ACHN (cell line): ENCODE measurements at places on chromosomes 3 and 15.
A peak's percentile ranks its signal among the peaks of the same experiment; 100 is the strongest.

GRCh38 chr15:35602836-35603235 is 56.9 kb upstream of the DPH6 start:
- DNase-seq = no peak

- no peak for DNase-seq
Measured at GRCh38 chr15:67781907-67782690, 43.2 kb upstream of the SKOR1 start.

DNA sequence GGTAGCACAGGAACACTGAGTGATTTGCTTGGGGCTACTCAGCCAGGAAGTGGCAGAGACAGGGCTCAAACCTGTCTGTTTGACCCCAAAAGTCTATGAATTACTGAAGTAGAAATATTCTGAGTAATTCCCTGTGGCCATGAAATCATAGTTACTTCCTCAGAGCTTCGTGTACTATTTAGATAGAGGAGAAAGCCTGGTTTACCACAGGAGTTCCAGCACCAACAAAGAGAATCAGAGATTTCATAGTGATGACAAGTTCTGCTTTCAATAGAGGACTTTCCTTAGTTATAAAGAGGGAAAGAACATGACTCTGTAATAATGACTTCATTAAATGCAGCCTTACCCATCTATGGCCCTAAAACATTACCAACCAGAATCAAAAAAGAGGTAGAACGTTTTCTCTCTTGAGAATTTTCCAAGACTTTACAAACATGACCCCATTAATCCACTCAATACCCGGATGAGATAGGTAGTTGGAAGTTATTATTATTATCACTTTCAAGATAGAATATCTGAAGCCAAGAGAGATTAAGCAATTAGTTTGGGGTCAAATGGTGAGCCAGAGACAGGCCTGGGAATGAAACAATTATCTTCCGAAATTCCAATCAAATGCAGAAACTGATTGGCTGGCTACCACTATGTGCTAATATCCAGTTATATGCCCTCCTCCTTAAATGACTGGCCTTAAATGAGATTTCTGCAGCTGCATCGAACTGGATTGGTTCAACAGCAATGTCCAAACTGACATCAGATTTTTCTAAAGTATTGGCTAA is 13.6 kb upstream of the WNT5A start:
- no peak for DNase-seq

DNA sequence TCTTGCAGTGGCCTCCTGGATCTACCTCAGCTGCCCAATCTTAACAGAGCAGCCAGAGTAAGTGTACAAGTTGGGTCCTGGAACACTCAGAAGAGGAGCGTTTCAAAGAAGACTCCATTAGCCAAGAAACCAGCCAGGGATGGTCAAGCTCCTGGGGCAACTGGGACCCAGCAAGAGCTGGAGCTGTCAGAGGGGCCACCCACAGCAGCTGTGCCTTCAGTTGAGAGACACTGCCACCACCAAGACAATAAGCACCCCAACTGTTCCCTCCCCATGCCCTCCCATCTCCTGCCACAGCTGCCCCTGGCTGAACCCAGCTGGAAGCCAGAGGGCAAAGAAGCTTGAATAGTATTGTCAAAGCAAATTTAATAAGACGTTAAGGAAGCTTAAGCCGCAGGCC is 110.6 kb upstream of the TLE3 start:
- no peak for DNase-seq

DNA sequence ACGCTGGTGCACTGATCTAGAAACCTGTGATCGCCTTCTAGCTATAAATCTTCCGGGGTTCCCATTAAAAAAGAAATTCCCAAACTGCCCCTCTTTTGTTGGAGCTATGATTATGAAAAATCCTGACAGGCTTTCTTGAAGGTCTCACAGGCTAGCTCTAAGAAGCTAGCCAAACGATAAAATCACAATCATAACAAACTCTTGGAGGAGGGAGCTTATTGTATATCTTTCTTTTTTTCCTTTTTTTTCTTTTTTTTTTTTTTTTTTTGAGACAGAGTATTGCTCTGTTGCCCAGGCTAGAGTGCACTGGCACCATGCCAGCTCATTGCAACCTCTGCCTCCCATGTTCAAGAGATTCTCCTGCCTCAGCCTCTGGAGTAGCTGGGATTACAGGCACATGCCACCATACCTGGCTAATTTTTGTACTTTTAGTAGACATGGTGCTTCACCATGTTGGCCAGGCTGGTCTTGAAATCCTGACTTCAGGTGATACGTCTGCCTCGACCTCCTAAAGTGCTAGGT is 72.0 kb downstream of the MYO1E start:
- DNase-seq = peak; percentile 37

DNA sequence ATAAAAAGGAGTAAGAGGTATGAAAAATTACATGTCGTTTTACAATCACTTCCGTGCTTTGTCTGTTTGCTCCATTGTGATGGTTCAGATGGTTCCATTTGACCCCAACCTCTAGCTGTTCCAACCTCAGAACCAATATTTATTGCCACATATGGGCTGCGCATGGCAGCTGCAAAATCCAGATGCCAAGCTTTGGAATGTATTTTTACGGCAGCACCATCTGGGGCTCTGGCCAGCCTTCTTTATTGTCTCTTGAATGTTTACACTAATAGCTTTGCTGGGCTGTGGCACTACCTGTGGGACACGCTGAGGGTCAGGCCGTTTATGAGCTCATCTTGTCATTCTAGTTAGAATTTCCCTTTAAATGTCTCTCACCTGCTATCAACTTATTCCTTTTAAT is 219.8 kb downstream of the ROBO2 start:
- no peak for DNase-seq

- no peak for DNase-seq
Measured at GRCh38 chr3:128616516-128617269, 33.9 kb downstream of the RPN1 start.

GRCh38 chr3:27138562-27138961 is 230.6 kb downstream of the NEK10 start:
- DNase-seq = no peak

- DNase-seq = no peak
Measured at GRCh38 chr3:101038880-101039279, 45.7 kb upstream of the ABI3BP start.

GRCh38 chr15:73681063-73681462 is 3.1 kb upstream of the CD276 start:
- DNase-seq = no peak

DNA sequence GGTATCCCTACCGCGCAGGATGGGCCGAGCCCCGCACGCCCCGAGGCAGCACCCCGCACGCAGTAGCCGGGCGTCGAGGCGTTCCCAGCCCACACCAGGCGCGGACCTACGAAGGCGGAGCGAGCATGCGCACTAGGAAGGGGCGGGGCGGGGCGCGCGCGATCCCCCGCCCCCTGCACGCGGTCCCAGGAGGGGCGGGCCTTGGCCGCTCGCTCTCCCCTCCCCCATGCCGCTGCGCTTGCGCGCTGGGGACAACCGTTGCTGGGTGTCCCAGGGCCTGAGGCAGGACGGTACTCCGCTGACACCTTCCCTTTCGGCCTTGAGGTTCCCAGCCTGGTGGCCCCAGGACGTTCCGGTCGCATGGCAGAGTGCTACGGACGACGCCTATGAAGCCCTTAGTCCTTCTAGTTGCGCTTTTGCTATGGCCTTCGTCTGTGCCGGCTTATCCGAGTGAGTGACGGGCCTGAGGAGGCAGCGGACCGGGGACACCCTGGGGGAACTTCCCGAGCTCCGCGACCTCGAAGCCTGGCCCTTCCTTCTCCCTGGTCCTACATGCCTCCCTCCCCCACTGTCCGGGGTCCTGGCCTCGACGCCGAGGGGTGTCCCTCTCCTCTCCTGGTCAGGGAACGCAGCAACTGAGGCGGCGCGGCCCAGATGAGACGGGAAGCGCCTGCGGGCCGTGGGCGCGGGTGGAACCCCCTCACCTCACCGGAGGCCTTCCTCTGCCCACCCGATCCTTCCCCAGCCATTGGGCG is at the start of gene SPESP1:
SPESP1 (plus strand) TSS at position 258 of the 755 bp plus-strand sequence; CDS start at position 387, 129 bp downstream.
- no peak for DNase-seq

DNA sequence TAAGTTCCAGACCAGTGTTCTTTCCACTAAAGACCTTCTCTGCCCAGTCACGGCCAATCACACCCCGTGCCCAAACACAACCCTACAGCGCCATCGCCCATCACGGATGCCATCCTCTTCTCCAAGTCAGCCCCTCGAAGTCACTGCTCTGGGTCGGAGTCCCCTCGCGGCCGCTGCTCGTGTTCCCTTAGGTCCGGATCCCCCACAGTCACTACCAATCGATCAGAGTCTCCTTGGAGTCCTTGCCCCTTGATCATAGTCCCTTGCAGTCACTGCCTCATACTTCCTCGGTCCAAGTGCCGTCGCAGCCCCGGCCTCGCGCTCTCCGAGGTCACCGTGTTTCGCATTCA is 461 bp downstream of the PCYT1A start:
- peak; percentile 18 for DNase-seq

GRCh38 chr3:106814231-106814630 is 563.0 kb upstream of the CCDC54 start:
- no peak for DNase-seq

DNA sequence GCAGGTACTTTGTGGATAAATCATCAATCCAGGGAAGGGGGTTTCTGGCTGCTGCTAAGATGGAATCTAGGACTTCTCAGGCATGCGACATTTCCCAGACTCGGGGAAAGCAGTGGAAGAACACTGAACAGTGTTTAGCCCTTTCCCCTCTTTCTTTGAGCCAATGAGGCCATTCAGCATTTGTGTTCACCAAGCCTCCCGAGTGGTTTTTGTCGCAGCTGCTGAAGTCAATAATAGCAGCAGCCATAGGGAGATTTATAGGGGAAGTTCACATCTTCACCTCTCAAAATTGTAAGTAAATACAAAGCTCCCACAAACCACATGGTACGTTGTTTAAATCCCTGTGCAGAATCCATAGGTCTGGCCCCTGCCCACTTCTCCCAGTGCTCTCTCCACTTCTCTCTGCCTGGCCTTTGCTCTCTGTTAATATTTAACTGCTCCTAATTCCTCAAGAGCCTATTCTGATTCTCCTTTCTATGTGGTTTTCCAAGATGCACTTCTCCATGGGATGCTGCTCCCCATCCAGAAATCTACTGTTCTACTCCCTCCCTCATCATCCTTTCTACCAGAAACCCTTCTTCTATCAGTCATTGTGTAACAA is 230.7 kb downstream of the SHQ1 start:
- DNase-seq = no peak

- DNase-seq = no peak
Measured at GRCh38 chr3:153145454-153145853, 16.6 kb upstream of the RAP2B start.

DNA sequence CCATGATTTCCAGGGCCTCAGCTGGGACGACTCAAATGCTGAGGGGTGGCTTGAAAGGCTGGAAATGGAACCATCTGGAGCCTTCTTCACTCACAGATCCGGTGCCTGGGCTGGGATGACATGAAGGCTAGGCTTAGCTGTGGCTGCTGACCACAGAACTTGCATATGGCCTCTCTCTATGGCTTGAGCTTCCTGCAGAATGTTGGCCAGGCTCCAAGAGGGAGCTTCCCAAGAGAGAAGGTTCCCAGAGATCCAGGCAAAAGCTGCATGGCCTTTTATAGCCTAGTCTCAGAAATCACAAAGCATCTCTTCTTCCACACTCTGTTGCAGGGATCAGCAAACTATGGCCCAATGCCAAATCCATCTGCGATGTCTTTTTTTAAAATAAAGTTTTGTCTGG is 44.8 kb downstream of the GATM start:
- no peak for DNase-seq

GRCh38 chr3:182925330-182925943 is 54.9 kb downstream of the DCUN1D1 start:
- DNase-seq = no peak

DNA sequence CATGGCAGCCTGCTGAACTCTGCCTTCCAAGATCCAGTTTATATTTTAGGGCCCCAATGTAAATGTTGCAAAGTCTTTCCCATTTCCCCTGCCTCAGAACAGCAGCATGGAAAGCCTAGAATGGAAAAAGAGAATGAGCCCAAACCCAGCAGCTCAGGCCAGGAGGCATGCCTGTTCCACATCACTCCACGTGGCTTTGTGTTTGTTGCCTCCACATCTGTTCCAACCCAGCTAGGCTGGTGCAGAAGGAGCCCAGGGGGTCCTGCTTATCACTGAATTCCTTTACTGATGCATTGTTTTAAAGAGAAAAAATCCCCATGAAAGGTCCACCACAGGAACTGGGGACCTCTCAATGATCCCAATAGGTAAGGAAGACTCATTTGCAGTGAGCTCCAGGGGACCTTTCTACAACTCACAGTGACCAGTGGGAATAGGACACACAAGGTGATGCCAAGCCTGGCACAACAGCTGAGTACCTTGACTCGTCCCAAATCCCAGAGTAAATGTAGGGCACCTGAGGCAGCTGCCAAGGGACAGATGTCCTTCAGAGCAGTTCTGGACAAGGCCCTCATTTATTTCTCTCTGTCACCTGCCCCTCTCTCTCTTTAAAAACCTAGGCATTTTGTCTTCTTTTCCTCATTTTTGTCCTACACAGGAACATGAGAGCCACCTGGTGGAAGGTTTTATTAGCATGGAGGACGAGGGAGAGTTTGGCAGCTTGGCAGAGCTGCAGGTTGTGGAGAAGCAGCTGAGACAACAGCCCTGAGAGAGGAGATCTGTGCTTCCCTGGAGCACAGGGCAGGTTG is 41.7 kb upstream of the ADAMTS17 start:
- peak; percentile 10 for DNase-seq

DNA sequence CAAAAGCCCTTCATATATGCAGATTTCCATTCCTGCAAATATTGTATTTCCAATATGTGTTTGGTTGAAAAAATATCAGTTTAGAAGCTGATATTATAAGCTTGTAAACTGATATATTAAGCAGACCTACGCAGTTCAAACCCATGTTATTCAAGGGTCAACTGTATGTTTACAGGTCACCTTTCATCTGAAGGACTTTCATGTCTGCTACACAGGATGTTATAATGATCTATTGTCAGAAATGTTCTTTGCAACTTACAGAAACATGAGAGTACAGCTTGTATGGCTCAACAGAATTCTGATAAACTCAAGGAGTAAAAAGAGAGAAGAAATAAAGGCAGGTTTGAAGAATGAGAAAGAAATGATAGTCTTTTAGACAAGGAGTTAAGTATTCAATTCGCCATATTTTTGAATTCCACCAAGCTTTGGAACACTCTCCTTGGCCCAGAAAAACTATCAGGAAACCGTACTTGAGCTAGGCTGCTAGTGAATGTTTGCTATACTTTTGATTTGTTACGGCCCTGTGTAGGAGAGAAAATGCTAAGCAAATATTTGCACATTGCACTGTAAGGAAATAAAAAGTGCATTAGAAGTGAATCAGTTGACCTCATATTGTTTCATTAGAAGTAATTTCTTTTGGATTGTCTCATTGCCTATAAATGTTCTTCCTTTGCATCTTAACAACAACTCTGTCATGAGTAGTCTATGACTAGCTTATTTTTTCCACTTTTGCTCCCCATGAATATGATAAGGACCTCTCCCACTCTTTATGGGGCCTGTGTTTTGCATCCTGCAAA is 81.2 kb downstream of the NEK11 start:
- no peak for DNase-seq
